MM.1S (cell line): ENCODE measurements at places on chromosomes 1 and 21.

DNA sequence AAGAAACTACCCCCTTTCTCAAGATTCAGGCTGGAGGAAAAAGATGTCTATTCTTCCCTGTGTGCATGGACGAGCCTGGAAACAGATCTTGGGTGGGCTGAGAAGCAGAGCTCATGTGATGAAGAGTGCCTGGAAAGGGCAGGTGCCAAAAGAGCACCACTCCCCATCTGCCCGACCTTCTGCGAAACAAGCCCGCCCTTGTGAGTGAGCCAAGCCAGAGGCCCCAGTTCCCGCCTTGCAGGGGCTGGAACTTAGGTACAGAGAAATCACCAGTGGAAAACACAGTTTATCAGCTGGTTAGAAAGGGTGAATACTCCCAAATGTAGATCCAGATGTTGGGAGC is 26.7 kb upstream of the A3GALT2 start:
- peaks cover 4% of the 10 kb centered on the region; the same call in 1 of the 2 replicates for H3K27me3 ChIP-seq
- H3K4me1 ChIP-seq = peaks cover 24% of the 10 kb centered on the region
- DNase-seq = no peak

GRCh38 chr1:102875756-102876155 is 232.6 kb downstream of the COL11A1 start:
- H3K27ac ChIP-seq = no peak overlapping the region
- H3K27me3 ChIP-seq = no peaks in the 10 kb centered on the region
- no peaks in the 10 kb centered on the region for H3K36me3 ChIP-seq

DNA sequence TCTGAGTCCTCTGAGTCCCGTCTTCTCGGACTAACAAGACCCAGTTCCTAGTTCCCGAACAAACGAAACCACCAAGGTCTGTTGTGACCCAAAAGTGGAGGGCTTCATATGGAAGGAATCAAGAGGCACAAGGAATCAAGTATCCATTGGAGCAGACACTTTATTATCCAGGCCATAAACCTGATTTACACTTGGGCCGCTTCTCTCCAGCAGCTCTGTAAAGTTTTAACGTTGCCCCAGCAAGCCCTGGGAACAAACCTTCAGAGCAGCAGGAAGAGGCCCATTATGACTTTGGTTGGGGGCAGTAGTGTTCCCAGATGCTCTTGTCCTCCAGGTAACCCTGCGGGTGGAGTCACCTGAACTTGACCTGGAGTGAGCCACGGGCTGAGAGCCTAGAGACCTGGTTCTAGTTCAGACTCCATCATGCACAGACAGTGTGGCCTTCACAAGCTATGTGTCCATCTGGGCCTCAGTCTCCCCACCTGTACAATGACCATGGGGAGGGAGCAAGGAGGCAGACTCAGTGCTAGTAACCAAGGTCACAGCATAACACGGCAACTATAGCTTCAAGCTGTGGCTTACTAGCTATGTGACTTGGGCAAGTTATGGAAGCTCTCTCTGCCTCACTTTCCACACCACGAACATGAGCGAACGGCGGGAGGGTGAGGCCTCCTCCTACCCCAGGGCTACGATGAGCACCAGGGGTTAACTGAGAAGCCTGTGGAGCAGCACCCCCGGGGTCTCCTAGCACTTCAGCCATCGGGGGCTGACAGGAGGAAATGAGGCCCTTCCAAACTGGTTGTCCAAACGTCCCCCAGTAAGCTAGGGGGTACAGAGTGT is 95.7 kb downstream of the GLIS1 start:
- H3K36me3 ChIP-seq = no peaks in the 10 kb centered on the region
- no peaks in the 10 kb centered on the region for H3K27me3 ChIP-seq
- DNase-seq = no peak
- peaks cover 16% of the 10 kb centered on the region for H3K4me1 ChIP-seq
- H3K27ac ChIP-seq = no peak overlapping the region
- no peak overlapping the region for H3K4me3 ChIP-seq

DNA sequence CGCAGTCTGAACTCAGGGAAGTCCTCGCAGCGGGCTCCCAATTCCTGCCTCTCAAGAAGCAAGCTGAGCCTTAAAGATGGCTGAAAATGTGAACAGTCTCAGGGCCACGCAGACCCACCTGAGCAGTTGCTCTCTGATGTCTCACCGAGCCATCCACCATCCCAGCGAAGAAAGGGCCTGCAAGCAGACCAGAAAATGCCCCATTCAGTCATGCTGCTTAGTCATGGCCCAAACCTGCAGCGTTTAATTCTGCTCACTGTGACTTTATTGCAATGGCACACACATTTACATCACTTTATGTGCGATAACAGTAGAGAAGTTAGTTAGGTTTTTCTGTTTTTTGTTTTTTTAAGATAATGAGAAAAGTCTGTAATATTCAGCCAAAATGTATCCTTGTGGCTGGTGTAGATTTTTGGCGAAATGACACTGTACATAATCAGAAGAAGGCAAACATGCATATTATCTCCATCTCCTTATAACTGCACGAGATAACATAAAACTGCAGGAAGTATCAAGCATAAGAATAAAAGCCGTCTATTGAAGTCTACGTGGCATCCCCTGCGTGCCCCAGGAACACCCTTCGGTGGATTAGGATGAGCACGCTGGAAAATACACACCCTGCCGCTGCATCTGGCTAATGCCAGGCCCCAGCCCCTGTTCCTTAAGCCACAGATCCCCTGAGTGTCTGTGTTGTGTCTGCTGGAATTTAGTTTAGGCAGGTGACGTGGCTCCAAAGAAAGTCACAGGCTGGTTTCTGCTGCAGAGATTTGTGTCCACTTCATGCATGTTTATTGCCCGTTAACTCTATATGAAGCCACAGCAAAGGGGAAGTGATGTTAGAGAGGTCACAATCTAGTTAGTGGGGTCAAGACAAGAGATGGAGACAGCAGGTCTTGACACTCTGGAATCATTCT is 119.8 kb upstream of the IRF2BP2 start:
- H3K36me3 ChIP-seq = no peaks in the 10 kb centered on the region
- H3K27me3 ChIP-seq = 0 out of 2 replicates have a peak, but pooled peaks cover 4% of the 10 kb centered on the region
- DNase-seq = no peak
- H3K27ac ChIP-seq = no peak overlapping the region

DNA sequence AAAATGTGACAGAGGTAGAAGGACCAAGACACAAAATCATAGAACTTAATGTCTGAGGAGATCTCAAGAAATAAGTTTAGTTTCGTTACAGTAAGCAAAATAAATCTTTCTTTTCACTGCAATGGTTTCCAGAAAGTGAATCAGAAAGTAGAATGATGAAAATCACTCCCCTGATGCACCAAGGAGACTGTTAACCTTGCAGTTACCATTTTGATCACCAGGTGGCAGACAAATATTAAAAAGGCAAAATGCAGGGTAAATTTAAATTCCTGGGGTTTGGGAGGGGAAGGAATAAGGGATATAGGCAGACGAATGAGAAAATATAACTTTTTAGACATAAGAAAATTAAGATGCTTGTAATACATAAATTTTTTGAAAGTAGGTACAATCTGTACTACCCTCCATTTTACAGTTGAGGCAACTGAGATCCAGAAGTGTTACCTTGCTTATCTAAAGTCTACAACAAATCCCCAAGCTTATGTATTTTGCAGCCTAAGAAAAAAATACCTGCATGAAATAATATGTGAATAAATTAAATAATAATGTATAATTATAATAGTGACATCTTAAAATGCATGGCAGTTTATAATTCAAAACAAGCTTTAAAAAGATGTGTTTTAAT is 253.2 kb downstream of the CRB1 start:
- H3K36me3 ChIP-seq = no peaks in the 10 kb centered on the region
- no peaks in the 10 kb centered on the region for H3K27me3 ChIP-seq
- no peaks in the 10 kb centered on the region for H3K4me1 ChIP-seq

DNA sequence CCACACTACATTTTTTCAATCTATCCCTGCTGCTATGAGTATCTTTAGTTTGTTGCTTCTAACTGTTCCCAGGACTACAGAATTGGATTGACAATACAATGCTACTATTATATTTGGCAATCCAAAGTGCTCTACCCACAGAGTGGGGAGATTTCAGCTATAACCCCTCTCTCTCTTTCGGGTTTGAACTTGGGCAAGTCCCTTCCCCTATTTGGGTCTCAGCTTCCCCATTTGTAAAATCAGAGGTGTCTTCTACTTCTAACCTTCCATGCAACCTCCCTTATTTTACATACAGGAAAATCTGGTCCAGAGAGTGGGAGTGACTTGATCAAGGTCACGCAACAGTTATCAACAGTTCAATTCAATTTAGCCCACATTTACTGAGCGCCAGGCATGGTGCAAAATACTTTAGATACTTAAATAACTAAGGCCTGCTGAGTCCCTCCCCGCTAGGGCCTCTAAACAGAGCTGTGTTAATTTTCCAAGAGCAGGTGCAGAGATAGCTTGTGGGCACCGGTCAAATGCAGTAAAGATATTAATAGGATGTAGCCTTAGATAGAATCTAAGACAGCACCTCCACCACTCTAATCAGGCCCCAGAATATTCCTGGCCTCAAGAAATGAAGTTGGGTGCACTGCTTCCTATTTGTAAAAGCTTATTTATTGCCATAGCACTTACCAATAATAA is 9.4 kb upstream of the GPX7 start:
- H3K27me3 ChIP-seq = no peaks in the 10 kb centered on the region
- H3K4me1 ChIP-seq = no peaks in the 10 kb centered on the region
- no peak overlapping the region for H3K4me3 ChIP-seq
- no peak overlapping the region for H3K27ac ChIP-seq
- H3K36me3 ChIP-seq = no peaks in the 10 kb centered on the region
- DNase-seq = no peak
